ENCODE measurements at places on chromosomes 7 and 10.

- DNase-seq = no peak
Observed at GRCh38 chr7:111006040-111006439, 84.9 kb upstream of the LRRN3 start.

DNA sequence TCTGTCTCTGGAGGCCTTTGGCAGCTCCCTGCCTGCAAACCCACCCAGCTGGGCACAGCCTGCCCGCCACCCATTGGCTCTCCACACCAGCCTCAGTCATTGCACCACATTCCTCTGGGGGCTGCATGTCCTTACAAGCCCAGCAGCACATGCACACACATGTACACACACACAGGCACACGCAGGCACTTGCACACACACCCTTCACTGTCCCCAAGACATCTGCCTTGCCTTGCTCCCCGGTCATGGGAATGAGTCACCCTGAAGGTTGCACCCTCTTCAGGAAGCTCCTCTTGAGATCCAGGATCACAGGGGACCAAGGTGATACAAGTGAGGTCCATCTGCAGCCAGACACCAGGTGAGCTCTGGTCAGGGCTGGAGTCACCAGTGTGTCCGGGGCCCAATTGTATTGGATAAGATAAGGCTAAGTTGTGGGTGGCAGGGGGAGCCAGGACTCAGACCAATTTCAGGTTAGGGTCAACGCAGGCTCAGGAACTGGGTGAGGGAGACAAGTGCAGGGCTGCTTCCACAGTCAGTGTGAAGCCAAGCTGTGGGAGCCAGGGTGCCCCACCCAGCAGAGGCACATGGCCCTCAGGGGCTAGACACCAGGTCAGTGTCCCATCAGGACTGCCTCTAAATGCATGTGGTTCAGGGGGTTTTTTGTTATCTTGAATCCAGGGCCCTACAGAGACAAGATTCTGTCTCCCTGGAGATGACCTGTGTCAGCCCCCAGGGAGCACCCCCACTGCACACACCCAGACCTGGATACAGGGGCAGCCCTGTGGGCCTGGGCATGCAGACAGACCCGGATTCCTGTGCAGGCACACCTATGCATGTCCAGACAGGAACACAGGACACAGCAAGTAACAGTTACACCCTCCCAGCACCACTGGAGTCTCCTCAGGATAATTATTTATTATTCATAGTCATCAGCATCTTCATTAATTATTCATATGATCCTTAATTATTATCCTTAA lies 33.8 kb downstream of the KCNH2 start:
- DNase-seq = no peak

GRCh38 chr10:35638101-35638500 lies 4.0 kb downstream of the FZD8 start:
- no peak for DNase-seq

DNA sequence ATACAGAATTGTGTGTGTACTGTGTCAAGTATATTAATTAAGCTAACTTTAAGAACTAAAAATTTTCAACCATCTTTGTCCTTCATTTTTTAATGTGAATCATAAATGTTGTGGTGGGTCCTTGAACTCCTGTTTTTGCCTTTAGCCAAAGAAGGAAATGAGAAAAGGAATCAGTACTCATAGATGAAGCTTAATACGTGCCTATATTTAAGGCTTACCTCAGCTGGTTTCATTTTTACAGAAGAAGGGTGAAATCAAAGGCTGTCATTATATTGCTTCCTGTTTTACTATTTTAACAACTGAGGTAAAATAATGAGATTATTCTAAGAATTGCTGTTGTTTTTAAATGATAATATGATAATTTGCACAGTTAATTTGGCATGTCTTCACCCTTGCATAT lies 6.3 kb upstream of the SNX13 start:
- no peak for DNase-seq

- no peak for DNase-seq
Observed at GRCh38 chr7:22700559-22701002, 26.4 kb upstream of the IL6 start.

DNA sequence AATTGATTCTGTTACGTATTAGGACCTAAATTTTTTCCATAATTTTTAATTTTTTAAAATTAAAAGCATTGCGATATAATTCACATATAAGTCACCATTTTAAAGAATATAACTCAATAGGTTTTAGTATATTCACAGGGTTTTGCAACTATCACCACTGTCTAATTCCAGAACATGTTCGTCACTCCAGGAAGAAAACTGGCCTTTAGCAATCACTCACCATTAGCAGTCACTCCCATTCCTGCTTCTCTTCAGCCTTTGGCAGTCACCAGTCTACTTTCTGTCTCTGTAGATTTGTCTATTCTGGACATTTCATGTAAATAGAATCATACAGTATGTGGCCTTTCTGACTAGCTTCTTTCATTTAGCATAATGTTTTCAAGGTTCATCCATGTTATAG lies 176.5 kb downstream of the EXOC4 start:
- no peak for DNase-seq

DNA sequence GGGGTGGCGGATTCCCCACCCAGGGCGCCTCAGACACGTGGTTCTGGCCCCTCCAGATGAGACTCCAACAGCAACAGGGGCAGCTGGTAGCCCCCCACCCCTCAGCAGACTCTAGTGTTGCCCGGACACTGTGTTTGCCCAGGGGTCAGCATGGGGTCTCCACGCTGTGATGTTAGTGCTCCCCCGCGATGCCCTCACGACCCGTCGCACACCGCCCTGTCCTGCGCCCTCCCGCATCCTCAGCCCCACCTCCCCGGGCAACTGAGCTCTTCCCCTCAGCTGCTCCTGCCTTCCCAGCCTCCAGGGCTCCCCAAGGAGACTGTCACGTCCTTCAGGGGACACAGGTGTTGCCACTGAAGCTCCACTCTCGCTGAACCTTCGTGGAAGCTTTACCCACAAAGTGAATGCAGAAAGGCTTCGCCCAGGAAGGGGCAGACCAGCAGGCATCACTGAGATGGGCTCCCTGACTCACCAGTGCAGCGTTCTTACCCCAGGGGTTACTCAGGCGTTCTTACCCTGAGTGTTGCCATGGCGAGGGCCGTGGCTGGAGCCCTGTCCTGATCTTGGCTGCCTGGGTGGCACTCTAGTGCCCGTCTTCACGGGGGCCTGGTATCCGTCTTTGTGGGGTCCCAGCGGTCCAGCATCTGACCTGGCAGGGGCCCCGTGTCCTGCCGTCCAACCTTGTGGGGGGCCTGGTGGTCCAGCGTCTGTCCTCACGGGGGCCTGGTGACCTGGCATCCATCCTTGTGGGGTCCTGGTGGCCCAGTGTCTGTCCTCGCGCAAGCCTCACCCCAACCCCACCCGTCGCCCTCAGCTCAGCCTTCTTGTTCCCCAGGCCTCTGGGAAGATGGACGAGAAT lies 14.6 kb downstream of the DPYSL4 start:
- no peak for DNase-seq

DNA sequence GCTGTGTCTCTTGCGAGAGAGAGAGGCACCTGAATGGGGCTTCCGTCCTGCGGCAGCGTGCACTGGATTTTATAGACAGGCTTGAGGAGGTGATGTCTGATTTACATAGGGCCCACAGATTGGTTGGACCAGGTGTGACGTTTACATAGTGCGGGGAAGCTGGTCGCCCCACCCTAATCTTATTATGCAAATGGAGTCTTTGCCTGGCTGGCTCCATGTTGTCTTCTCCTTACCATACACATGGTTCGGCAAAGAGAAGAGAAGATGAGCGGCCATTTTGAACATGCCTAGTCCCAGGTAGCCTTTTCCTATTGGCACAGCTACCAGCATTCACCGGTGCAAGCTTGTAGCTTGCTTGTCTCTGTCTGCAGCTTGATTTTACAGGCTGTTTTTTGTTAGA lies 238.5 kb upstream of the GALNT17 start:
- no peak for DNase-seq

GRCh38 chr7:142883145-142883544 lies 2.4 kb downstream of the TRPV6 start:
- DNase-seq = no peak

DNA sequence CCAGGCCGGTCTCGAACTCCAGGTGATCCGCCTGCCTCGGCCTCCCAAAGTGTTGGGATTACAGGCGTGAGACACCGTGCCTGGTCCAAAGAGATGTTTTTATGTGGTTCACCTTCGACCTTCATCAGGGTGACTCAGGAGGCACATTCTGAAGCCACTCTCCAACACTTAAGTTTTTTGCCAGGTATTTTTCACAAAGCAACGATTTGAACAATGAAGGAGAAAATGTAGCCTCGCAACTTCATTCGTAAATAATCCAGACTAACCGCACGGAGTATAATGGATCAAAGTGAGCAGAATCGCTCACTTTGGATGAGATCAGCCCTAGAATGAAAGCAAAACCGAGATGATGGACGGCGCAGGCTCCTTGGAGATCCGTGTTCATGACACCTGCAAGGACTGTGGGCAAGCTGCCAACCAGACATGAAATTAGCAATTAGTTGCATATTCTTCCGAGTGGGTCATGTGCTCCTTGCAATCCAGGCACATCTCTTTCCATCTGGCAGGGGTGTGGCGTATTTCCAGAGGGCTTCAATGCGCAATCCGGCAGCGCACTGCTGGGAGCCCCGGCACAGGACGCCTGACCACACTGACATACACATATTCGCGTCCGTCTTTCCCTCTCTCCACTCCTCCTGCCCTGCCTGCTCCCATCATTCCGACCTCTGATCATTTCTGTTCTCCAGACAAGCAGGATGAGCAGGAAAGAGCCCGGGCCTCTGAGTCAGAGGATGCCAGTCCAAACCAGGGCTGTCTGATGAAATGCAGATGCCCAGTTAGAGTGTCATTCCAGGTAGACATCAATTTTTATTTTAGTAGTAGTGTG lies 148.4 kb downstream of the KLF6 start:
- no peak for DNase-seq

DNA sequence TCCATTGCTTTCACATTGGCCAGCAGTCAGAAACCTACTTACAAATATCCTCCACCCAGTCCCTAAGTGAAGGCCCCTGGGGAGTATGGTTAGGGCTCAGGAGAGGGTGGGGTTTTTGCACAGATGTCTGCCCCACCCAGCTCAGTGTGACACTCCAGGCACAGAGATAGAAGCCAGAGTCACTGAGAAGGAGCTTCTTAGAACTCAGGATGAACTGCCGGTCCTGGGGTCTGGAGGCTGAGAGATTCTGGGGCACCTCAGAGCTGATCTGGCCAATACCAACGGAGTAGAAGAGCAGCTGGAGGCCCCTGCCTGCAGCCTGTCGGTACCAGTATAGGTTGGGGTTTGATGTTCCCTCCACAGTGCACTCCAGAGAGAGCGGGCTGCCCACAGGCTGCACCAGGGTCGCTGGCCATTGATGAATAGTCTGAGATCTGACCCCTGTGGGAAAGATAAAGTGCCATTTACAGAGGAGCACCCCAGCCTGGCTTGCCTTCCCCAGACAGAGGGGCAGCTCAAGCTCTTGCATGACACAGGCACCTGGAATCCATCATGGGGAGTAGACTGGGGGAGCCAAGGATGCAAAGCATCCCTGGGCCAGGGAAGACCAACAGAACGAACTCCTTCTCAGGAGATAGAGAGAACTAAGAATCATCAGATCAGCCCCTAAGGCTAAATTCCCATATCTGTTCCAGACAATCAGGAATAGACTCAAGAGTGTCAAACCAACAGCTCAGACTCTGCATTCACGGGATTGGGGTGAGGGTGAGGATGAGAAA lies 41.9 kb downstream of the PRSS2 start:
- no peak for DNase-seq

- DNase-seq = no peak
Observed at GRCh38 chr10:17673471-17674061, 29.6 kb downstream of the STAM start.

GRCh38 chr10:128025437-128025836 lies 100.8 kb downstream of the MKI67 start:
- DNase-seq = no peak

DNA sequence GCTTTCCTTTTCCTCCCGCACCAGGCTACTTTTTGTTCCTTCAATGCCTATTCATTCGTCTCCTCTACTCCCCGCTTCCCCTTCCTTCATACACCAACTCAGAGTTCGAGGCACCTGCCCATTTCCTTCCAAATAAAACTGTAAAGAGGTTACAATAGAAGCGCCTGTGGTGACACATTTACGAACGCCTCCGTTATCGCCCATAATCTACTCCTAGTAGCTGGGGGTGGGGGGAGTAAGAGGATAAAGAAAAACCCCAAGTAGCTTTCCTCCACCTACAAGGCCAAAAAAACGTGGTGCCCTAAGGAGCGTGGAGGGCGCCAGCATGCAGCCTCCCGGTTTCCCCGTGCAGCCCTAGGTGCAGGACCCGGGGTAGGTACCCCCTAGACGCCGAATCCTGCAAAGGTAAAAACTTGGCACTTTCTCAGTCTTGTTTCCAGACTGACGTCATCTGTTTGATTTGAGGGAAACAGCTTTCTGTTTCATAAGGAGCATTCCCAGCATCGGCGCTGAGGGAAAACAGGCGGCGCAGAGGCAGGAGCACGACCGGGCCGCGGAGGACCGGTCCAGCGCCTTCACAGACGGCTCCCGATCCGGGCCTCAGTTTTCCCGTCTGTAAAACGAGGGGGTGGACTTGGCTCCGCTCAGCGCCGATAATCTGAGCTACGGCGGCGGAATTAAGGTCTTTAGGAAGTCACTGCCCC lies 922 bp downstream of the PPA1 start:
- DNase-seq = peak; percentile 3

DNA sequence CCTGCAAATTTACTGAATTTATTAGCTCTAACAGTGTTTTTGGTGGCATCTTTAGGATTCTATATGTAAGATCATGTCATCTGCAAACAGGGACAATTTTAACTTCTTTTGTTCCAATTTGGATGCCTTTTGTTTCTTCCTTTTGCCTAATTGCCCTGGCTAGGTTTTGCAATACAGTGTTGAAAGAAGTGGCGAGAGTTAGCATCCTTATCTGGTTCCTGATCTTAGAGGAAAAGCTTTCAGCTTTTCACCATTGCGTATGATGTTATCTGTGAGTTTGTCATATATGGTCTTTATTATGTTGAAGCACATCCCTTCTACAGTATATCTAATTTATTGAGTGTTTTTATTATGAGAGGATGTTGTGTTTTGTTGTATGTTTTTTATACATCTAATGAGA lies 301.4 kb downstream of the PTPRN2 start:
- DNase-seq = no peak

DNA sequence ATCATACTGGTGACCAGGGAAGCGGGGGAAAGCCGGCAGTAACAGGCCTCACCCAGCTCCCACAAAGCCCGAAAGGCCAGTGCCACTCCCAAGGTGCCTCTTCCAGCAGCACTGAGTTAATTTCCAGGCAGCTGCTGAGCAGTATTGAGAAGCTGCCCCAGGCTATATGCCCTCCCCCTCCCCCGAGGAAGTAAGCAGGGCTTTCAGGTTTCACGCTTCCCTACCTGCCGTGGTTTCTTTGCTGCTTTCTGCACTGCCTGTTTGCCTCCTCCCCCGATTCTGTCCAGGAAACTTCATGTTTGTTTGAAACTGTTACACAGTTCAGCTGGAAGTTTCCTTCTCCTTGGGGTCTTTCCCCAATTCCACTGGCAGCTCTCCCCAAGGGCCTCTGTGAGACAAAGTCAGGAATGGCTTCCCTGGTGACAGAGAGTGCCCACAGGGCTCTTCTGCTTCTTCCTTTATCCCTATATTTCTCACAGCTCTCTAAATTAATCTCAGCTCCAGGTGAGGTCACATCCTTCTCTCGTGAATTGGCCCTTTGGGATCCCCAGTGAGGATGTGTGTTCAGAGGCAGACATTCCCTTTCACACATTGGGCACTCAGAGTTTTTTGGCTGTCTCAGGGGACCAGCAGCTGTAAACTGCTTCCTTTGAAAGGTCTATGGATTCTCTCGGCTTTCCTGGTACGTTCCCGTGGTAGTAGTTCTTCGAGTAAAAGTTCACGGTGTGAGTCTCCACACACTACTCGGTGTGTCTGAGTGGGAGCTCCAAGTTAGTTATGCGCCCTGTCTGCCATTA lies 19.4 kb downstream of the C1GALT1 start:
- DNase-seq = no peak
